ENCODE measurements at places on chromosomes 4 and X. TPM values are rescaled to one million over a fixed set of nuclear protein-coding genes. Genes with fewer than 3 reads are reported as not detected.

NCAPG gene
- 0.29 TPM for polyA plus RNA-seq

ASB12 gene
- 0.21 TPM for polyA plus RNA-seq

ASB9 gene
- not detected for polyA plus RNA-seq

PCDH7 gene
- not detected for polyA plus RNA-seq

MXRA5 gene
- not detected for polyA plus RNA-seq

HOPX gene
- 14.2 TPM for polyA plus RNA-seq

TET2 gene
- 22.7 TPM for polyA plus RNA-seq

FAM200B gene
- polyA plus RNA-seq = 81.5 TPM

METAP1 gene
- polyA plus RNA-seq = 19.9 TPM

ANK2 gene
- 0.36 TPM for polyA plus RNA-seq

FGF16 gene
- not detected for polyA plus RNA-seq

MND1 gene
- not detected for polyA plus RNA-seq

RHOXF2B gene
- not detected for polyA plus RNA-seq

NOX1 gene
- not detected for polyA plus RNA-seq

FRAS1 gene
- 0.09 TPM for polyA plus RNA-seq

ARHGAP36 gene
- not detected for polyA plus RNA-seq

HPSE gene
- polyA plus RNA-seq = 2.6 TPM

PDGFRA gene
- not detected for polyA plus RNA-seq

GIMD1 gene
- polyA plus RNA-seq = not detected

MAGEC2 gene
- not detected for polyA plus RNA-seq

NOA1 gene
- 23.5 TPM for polyA plus RNA-seq

GABRG1 gene
- not detected for polyA plus RNA-seq

HERC5 gene
- 6.4 TPM for polyA plus RNA-seq

XG gene
- 0.58 TPM for polyA plus RNA-seq

GPR101 gene
- 0.24 TPM for polyA plus RNA-seq

MAGEA9 gene
- polyA plus RNA-seq = not detected

FAM53A gene
- 2.7 TPM for polyA plus RNA-seq

UGT2B10 gene
- polyA plus RNA-seq = not detected

WDR17 gene
- 0.41 TPM for polyA plus RNA-seq

SMIM10 gene
- not detected for polyA plus RNA-seq

SCML2 gene
- 0.90 TPM for polyA plus RNA-seq

CCDC110 gene
- 0.16 TPM for polyA plus RNA-seq

BRS3 gene
- polyA plus RNA-seq = not detected

GNRHR gene
- polyA plus RNA-seq = not detected

VEGFD gene
- not detected for polyA plus RNA-seq

ATXN3L gene
- polyA plus RNA-seq = not detected

MAGEA2 gene
- polyA plus RNA-seq = not detected

ESX1 gene
- not detected for polyA plus RNA-seq

PAGE5 gene
- not detected for polyA plus RNA-seq

CT45A10 gene
- polyA plus RNA-seq = not detected
